Fibroblast of lung (primary cell): ENCODE measurements at places on chromosomes 4 and X.

GRCh38 chr4:3442959-3443749 is 1.4 kb downstream of the HGFAC start:
- no peak overlapping the region for H3K27ac ChIP-seq
- H3K4me1 ChIP-seq, result no peaks in the 10 kb centered on the region
- DNase-seq, result no peak

DNA sequence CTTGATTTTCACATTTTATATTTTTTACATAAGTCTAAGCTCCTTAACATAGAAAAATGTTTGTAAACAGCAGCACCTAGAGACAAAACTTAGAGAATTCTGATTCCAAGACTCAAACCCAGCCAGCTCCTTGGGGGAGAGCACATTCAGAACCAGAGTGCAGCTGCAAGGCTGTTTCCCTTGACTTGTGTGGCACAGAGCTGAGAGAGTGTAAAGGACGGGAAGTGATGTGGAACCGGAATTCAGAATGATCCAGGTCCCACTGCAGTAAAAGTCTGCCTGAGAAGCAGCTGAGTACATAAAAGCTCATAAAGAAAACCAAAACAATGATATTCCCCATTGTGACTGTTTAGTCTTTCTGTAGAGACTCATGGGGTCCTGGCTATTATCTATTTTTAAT is 713.8 kb downstream of the RAB28 start:
- H3K36me3 ChIP-seq, result no peaks in the 10 kb centered on the region
- no peak overlapping the region for H3K4me3 ChIP-seq
- no peak overlapping the region for H3K27ac ChIP-seq
- H3K4me1 ChIP-seq, result no peaks in the 10 kb centered on the region
- no peaks in the 10 kb centered on the region for H3K27me3 ChIP-seq
- no peak for DNase-seq

DNA sequence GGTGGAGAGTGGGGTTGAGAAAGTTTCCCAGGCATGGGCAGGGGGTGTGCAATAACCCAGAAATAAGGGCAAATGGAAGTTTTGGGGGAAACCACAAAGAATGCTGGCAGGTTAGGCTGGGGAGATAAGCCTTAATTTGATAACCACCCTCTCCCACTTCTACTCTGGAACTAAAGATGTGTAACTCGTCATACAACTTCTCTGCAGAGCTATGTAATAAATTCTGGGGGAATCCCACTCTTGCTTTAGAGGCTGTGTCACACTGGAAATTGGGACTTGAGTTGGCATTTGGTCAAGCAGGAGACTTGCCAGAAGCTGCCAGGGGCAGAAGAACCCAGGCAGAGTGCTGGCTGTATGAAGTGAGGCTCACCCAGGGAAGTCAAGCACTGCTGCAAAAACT is 170.9 kb upstream of the CPEB2 start:
- H3K36me3 ChIP-seq, result no peaks in the 10 kb centered on the region
- H3K27me3 ChIP-seq, result no peaks in the 10 kb centered on the region
- H3K27ac ChIP-seq, result no peak overlapping the region
- H3K4me3 ChIP-seq, result no peak overlapping the region
- DNase-seq, result no peak
- no peaks in the 10 kb centered on the region for H3K4me1 ChIP-seq

GRCh38 chr4:17450269-17450804 is 61.6 kb downstream of the QDPR start:
- no peaks in the 10 kb centered on the region for H3K27me3 ChIP-seq
- no peaks in the 10 kb centered on the region for H3K36me3 ChIP-seq

DNA sequence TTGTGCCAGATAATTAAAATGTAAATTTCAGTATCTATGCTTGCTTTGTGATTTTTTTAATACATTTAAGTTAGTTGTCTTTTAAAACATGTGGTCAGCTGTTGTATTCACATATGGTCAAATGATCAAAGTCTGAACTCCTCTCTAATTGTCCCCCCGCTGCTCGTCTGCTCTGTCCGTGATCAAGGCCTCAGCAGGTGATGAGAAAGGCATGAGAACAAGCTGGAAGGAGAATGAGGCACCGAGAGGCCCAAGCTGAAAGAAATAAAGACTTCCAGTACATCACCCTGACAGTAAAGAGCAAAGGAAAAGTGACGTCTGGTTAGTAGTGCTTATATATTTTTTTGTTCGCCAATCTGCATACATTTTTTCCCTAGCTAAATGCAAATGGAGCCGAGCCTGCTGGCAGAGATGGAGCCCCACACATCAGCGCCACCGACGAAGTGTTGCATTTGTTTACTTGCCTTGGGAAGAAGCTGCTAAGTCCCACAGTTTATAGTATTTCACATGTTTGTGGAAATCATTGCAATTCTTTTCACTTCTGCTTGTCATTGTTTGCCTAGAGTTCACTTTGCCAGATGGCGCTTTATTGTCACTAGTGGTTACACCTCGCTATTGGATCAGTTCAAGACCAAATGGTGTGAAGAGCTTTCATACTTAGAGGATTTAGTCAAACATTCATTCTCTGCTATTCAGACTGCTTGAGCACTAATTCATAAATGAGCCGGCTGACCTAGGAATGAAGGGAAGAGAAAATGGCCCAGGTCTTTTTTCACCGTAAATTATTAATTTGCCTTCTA is 181.5 kb downstream of the ZIC3 start:
- no peaks in the 10 kb centered on the region for H3K36me3 ChIP-seq
- no peak overlapping the region for H3K27ac ChIP-seq
- no peaks in the 10 kb centered on the region for H3K27me3 ChIP-seq

GRCh38 chrX:131845201-131845600 is 177.9 kb upstream of the STK26 start:
- H3K27ac ChIP-seq, result no peak overlapping the region
- H3K4me3 ChIP-seq, result no peak overlapping the region
- DNase-seq, result no peak
- H3K27me3 ChIP-seq, result no peaks in the 10 kb centered on the region

DNA sequence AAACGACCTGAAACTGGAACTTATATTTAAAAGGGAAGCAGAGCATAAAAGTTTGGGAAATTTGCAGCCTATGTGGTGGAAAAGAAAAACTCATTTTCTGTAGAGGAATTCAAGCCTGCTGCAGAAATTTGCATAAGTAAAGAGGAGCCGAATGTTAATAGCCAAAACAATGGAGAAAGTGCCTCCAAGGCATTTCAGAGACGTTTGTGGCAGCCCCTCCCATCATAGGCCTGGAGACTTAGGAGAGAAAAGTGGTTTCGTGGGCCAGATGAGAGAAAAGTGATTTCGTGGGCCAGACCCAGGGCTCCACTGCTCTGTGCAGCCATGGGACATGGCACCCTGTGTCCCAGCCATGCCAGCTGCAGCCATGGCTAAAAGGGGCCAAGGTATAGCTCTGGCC is 361.9 kb downstream of the PCDH19 start:
- no peaks in the 10 kb centered on the region for H3K4me1 ChIP-seq
- no peaks in the 10 kb centered on the region for H3K27me3 ChIP-seq

DNA sequence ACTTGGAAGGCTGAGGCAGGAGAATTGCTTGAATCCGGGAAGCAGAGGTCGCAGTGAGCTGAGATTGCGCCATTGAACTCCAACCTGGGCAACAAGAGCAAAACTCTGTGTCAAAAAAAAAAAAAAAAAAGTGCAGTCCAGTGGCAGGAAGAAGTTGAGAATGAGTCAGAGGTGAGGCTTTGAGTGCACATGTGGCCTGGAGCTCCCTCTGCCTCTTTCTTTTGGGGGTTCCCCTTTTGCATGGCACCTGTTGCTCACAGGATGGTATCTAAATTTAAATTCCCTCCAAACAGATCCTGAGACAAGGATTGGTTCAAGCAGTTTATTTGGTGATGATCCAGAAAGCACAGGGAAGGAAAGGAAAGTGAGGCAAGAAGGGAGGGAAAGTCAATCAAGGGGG is 151.4 kb upstream of the STX18 start:
- no peak overlapping the region for H3K4me3 ChIP-seq
- DNase-seq, result no peak
- no peak overlapping the region for H3K27ac ChIP-seq
- no peaks in the 10 kb centered on the region for H3K4me1 ChIP-seq
- H3K27me3 ChIP-seq, result no peaks in the 10 kb centered on the region
